ENCODE measurements at places on chromosomes 7 and 10. TPM values are rescaled to one million over a fixed set of nuclear protein-coding genes. Genes with fewer than 3 reads are reported as not detected.

GRCh38 chr10:66455304-66455703 is 470.5 kb upstream of the LRRTM3 start:
- no peak overlapping the region for H3K27ac ChIP-seq
- no peaks in the 10 kb centered on the region for H3K4me1 ChIP-seq
- no peaks in the 10 kb centered on the region for H3K27me3 ChIP-seq
- H3K4me3 ChIP-seq, result no peak overlapping the region
- H3K36me3 ChIP-seq, result no peaks in the 10 kb centered on the region

DNA sequence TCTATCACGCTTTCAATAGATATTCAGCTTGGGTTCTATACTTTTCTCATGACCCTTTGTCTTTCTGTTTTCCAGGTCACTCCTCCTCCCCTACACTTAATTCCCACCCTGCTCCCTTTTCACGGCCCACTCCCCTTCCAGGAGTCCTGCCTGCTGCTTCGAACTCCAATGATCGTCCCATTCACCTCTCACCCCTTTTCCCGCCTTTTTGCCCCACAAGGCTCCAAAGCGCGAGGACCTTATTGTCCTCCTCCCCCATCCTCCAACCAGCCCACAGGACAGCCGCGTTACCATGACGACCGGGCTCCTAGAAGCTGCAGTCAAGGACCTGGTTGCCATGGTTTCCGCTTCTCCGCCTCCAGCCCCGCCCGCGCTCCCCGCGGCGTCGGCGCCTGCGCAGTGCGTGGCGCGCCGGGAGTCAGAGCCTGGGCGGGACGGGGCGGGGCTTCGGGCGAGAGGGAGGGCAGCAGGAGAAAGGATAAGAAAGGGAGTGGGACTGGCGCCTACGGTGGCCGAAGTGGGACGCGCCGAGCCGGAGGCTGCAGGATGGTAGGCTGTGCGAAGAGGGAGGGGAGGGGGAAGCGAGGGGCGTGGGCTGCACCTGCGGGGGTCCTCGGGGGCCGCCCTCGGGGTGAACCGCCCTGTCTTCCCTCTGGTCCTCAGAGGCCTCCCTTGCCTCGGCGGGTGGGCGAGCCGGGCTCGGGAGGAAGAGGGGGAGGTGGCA is at the start of gene AP1S1:
AP1S1 (plus strand) TSS at position 508 of the 724 bp plus-strand sequence; CDS start at position 547, 39 bp downstream.
- no peaks in the 10 kb centered on the region for H3K27me3 ChIP-seq
- peak within 1 kb of the TSS; percentile 38 for H3K27ac ChIP-seq
- DNase-seq, result peak; percentile 100
- H3K4me3 ChIP-seq, result peak within 1 kb of the TSS; percentile 65
- peaks cover 22% of the 10 kb centered on the region for H3K36me3 ChIP-seq

Gene PPP1R3C
- 11.5 TPM for polyA plus RNA-seq

- no peaks in the 10 kb centered on the region for H3K36me3 ChIP-seq
- no peak for DNase-seq
- no peaks in the 10 kb centered on the region for H3K27me3 ChIP-seq
- H3K27ac ChIP-seq, result no peak overlapping the region
- H3K4me3 ChIP-seq, result no peak overlapping the region
- no peaks in the 10 kb centered on the region for H3K4me1 ChIP-seq
Observed at GRCh38 chr10:131996466-131997365, 15.0 kb upstream of the BNIP3 start.

GRCh38 chr10:131657985-131658330 is 242.8 kb upstream of the PPP2R2D start:
- H3K4me3 ChIP-seq, result no peak overlapping the region
- no peaks in the 10 kb centered on the region for H3K27me3 ChIP-seq
- H3K36me3 ChIP-seq, result no peaks in the 10 kb centered on the region
- H3K4me1 ChIP-seq, result no peaks in the 10 kb centered on the region

Gene OPALIN
- not detected for polyA plus RNA-seq

DNA sequence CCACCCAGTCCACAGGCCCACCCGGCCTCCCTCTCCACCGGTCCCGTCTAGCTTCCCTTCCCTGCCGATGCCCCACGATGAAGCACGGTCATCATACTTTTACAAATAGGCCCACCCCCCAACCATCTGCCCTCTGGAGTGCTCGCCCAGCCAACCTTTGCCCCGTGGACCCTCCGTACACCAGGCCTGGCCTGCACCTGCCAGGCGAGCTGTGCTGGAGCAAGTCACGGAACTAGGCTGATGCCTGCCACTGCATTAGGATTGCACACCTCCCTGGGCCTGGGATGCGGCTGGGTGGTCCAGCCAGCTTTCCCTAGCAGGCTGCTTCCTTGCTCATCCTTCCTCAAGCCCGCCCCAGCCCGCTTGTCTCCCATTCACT is 44.7 kb downstream of the PPIF start:
- H3K4me1 ChIP-seq, result no peaks in the 10 kb centered on the region
- H3K4me3 ChIP-seq, result no peak overlapping the region
- DNase-seq, result peak; percentile 20
- H3K27me3 ChIP-seq, result no peaks in the 10 kb centered on the region
- peaks cover 2% of the 10 kb centered on the region for H3K36me3 ChIP-seq
- no peak overlapping the region for H3K27ac ChIP-seq

DNA sequence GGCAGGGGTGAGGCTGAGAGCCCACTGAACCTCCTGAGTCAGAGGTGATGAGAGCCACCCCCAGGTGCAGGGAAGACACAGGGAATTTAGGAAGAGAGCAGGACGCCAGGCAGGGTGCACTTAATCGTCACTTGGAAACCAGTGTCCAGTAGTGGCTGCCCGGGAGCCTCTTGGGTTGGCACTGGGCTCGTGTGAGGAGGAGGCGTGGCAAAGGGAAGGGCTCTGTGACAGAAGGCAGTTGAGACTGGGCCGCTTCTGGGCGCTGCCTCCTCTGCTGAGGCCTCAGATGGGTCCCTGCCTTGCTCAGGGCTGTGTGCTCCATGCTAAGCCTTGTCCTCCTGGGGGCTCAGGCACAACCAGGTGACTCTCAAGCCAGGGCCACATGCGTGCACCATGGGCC is 13.3 kb downstream of the RET start:
- no peak for DNase-seq
- H3K27me3 ChIP-seq, result no peaks in the 10 kb centered on the region
- H3K27ac ChIP-seq, result no peak overlapping the region
- H3K4me3 ChIP-seq, result no peak overlapping the region
- H3K36me3 ChIP-seq, result no peaks in the 10 kb centered on the region

DNA sequence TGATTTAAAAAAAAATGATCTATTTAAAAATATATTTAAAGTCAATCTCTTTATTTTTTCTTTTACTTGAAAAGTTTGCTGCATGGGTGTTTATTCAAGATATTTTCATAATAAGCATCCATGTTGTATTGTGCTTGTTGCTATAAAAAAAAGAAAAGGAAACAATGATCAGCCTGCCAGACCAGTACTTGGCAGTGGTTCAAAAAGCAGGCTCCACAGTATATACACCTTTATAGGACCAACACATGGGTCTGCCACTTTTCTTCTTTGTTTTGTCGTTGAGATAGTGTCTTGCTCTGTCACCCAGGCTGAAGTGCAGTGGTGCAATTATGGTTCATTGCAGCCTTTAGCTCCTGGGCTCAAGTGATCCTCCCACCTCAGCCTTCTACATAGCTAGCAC is 228.0 kb downstream of the TWIST1 start:
- no peaks in the 10 kb centered on the region for H3K27me3 ChIP-seq
- H3K36me3 ChIP-seq, result no peaks in the 10 kb centered on the region
- H3K4me1 ChIP-seq, result peaks cover 51% of the 10 kb centered on the region
- H3K27ac ChIP-seq, result peak overlapping the region; percentile 54
- no peak overlapping the region for H3K4me3 ChIP-seq

Gene ADIRF
- polyA plus RNA-seq, result not detected

GRCh38 chr10:44352316-44353127 is 32.4 kb downstream of the CXCL12 start:
- H3K27ac ChIP-seq, result no peak overlapping the region
- DNase-seq, result no peak
- H3K4me3 ChIP-seq, result no peak overlapping the region

- no peak for DNase-seq
- no peak overlapping the region for H3K27ac ChIP-seq
- no peaks in the 10 kb centered on the region for H3K27me3 ChIP-seq
Observed at GRCh38 chr7:132751244-132751647, 175.0 kb upstream of the PLXNA4 start.

DNA sequence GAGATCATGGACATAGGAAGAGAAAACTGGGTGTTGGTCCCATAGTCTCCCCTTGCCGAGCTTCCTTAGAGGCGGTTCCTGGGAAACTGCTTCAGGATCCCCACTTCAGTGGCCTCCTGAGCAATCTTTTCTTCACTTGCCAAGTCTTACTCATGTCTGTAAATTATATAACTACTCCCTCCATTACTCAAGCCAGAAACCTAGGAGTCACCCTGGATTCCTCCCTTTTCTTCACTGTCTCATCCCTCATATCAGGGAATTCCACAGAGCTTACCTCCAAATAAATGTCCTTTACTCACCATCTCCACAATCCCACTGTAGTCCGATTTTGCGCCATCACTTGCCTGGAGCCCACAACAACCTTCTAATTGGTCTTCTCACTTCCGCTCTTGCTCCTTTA is 29.1 kb upstream of the TRUB1 start:
- peaks cover 13% of the 10 kb centered on the region for H3K4me1 ChIP-seq
- H3K27ac ChIP-seq, result no peak overlapping the region
- DNase-seq, result no peak
- no peaks in the 10 kb centered on the region for H3K27me3 ChIP-seq
- no peak overlapping the region for H3K4me3 ChIP-seq

DNA sequence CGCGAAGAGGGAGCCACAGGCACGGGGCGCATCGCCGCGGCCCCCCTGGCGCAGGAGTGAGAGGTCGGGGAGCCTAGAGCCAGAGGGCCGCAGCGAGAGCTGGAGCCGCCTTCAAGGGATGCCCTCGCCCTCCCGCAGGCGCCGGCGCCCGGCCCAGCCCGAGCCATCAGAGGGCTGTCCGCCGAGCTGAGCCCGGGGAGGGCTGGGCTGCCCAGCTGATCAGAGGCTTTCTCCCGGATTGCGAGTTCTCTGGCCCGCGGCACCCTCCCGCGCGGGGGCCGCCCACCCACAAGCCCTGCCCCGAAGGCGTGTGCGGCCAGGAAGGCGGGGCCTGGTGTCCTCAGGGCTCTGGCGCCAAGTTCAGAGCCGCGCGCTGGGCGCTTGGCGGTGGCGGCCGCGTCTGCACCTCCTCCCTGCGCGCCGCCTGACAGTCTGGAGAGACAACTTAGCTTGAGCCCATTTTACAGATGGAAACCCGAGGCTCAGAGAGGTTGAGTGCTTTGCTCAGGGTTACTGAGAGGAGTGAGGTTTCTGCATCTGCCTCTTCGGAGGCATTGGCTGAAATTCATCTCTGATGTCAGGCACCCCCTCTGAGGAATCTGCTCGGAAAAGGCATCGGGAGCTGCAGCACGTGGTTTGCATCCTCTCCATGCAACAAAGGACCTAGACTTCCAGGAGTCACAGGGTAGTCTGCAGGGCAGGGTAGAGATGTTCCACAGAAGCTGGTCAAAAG is 3.8 kb upstream of the ANTXRL start:
- H3K36me3 ChIP-seq, result no peaks in the 10 kb centered on the region
- H3K27me3 ChIP-seq, result no peaks in the 10 kb centered on the region
- peak; percentile 91 for DNase-seq
- H3K27ac ChIP-seq, result no peak overlapping the region
- peak overlapping the region; percentile 62 for H3K4me3 ChIP-seq

DNA sequence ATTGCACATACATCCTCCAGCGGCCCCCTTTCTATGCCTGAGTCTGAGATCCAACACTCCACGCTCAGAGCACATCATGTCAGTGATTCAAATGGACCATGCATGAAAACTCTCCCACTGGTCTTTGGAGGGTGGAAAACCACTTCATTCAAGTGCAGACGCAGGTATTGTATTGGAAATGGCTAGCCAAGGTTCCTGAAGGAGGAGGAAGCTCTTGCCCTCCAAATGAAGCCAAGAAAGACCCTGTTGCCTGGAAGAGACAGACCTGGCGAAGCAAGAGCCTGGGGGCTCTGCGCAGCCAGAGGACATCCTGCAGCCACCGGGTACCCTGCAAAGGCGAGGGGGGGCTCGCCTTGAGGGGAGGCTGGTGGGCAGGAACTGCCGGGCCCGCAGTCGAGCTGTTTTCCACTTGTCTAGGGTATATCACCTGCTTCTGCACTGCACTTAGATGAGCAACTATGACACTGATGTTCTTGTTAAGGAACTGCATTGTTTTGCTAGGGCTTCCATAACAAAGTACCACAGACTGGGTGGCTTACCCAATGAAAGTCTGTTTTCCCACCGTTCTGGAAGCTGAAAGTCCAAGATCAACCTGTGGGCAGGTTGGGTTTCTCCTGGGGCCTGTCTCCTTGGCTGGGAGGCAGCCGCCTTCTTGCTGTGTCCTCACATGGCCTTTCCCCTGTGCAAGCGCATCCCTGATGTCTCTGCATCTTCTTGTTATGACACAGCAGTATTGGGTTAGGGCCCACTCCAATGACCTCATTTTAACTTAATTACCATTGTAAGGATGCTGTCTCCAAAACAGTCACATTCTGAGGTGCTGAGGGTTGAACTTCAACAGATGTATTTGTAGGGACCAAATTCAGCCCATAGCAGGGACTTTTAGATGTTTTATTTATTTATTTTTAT is 233.4 kb downstream of the ARHGAP12 start:
- H3K4me1 ChIP-seq, result peaks cover 15% of the 10 kb centered on the region
- no peaks in the 10 kb centered on the region for H3K36me3 ChIP-seq
- no peak overlapping the region for H3K27ac ChIP-seq
- no peak overlapping the region for H3K4me3 ChIP-seq
- no peaks in the 10 kb centered on the region for H3K27me3 ChIP-seq

Gene NUTM2D
- 1.5 TPM for polyA plus RNA-seq

GRCh38 chr10:132684164-132684891 is 101.6 kb downstream of the NKX6-2 start:
- H3K4me3 ChIP-seq, result no peak overlapping the region
- DNase-seq, result no peak
- no peaks in the 10 kb centered on the region for H3K27me3 ChIP-seq
- no peak overlapping the region for H3K27ac ChIP-seq

DNA sequence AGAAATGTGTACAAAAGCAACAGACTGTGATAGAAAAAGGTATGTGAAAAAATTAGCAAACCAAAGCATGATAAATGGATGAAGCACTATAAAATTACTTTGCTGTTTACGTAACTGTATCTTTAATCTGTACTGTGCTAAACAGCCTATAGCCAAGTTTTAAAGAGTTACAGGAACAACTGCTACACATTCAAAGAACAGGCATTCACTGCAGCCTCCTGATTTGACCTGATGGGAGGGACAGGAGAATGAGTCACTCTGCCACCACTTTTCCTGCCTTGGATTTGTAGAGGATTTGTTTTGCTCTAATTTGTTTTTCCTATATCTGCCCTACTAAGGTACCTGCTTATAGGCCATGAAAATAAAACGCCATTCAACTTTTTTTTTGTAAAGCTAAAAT is 116.1 kb downstream of the FANK1 start:
- no peaks in the 10 kb centered on the region for H3K27me3 ChIP-seq
- H3K27ac ChIP-seq, result no peak overlapping the region
- H3K4me3 ChIP-seq, result no peak overlapping the region
- H3K4me1 ChIP-seq, result peaks cover 4% of the 10 kb centered on the region
- peaks cover 9% of the 10 kb centered on the region for H3K36me3 ChIP-seq
- DNase-seq, result no peak

DNA sequence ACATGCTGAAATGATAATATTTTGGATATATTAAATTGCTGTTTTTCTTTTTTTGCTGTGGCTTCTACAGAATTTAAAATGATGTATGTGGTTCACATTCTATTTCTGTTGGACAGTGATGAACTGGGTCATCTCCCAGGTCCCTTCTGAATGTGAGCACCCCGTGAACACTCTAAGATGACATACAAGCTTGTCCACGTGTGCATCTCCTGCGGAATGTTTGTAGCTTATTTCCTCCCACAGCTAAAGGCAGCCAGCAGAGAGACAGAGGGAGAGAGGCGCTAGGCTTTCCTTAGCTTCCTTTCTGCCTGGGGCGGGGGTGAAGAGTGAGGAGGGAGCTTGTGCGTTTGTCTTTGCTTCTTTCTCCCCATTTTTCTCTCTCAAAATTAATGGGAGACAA is 219.1 kb downstream of the EMX2 start:
- H3K27ac ChIP-seq, result no peak overlapping the region
- no peaks in the 10 kb centered on the region for H3K36me3 ChIP-seq
- no peaks in the 10 kb centered on the region for H3K4me1 ChIP-seq

Gene MMP21
- polyA plus RNA-seq, result not detected

Data from SK-N-SH (cell line).